ENCODE measurements at places on chromosomes 7 and 10.

GRCh38 chr10:44978570-44979280 is at the start of gene DEPP1:
Gene DEPP1 (minus strand): TSS chr10:44978809. CDS start chr10:44978030, 779 bp downstream.
- no peak for DNase-seq

GRCh38 chr7:48611993-48612392 is 312.4 kb upstream of the CDC14C start:
- no peak for DNase-seq

DNA sequence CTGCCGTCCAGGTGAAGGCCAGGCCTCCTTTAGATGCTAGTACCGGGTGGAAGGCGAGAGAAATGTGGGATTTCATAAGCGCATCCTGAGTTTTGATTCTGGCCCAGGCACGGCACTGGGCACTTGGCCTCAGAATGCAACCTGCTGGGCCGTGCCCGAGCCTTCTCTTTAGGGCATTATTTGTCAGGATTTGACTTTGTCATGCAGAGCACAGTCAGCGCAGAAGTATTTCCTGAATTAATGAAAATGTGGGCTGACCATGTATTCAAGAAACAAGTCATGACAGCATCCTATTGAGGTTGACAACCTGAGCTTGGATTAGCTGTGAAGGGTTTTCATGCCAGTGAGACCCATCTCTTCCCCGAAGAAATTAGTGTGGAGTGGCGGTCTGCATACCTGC is 34.4 kb downstream of the RCC1L start:
- no peak for DNase-seq

DNA sequence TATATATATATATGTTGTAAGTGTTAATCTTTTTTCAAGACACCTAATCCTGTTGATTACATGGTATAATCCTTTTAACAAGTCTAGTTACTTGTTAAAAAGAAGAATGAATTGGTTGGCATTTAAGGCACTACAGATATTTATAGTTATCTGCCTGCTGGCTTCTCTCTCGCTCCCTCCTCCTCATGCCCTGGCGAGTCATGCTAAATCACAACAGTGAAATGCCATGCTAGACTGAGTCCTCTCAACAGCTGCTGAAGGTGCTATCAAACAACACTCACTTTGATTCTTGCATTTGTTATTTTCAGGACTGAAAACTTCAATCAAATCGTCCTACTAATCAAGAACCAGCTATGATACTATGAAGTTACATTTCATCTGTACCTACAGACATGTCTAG is 15.4 kb downstream of the NRAP start:
- no peak for DNase-seq

DNA sequence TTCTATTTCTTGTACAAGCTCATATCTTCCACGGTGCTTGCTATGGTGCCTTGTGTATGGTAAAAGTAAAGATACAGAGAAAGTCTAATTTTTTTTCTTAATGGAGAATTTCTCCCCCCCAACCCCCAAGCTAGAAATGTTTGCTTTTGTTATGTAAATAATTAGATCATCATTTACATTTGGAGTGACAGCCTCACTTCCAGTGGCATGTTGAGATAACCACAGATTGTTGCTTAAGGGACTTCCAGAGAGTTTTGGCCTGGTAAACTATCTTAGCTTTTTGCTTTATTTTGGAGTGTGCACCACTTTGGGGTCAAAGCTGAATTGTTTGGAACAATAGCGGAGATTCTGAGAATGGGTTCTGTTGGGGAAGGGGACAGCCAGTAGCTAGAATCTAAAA is 129.7 kb downstream of the ZNF365 start:
- no peak for DNase-seq

DNA sequence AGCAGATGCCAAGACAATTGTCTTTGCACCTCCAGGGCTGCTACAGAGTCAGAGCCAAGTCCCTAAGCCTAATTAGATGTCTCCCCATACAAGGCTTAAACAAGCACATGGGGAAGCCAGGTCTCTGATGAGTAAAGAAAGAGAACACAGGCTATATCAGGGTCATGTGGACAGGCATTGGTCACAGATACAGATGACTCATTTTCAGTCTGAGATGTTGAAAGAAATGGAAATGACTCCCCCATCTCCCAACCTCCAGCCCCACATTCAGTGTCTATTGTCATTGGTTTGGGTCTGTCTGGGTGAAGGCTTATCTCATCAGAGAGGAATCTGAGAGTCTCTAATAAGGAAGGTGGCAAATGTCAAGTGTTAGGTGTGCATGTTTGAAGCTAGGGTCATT is 290.1 kb upstream of the KIAA1217 start:
- no peak for DNase-seq

- DNase-seq = no peak
These were observed 90.7 kb downstream of the TFPI2 start for GRCh38 chr7:93799750-93800357.

GRCh38 chr7:34759477-34760125 is 101.6 kb downstream of the NPSR1 start:
- peak; percentile 22 for DNase-seq

- no peak for DNase-seq
These were observed 18.3 kb downstream of the DNAJB12 start for GRCh38 chr10:72336259-72337038.

- no peak for DNase-seq
These were observed 64.8 kb downstream of the RBM20 start for GRCh38 chr10:110708776-110709443.

DNA sequence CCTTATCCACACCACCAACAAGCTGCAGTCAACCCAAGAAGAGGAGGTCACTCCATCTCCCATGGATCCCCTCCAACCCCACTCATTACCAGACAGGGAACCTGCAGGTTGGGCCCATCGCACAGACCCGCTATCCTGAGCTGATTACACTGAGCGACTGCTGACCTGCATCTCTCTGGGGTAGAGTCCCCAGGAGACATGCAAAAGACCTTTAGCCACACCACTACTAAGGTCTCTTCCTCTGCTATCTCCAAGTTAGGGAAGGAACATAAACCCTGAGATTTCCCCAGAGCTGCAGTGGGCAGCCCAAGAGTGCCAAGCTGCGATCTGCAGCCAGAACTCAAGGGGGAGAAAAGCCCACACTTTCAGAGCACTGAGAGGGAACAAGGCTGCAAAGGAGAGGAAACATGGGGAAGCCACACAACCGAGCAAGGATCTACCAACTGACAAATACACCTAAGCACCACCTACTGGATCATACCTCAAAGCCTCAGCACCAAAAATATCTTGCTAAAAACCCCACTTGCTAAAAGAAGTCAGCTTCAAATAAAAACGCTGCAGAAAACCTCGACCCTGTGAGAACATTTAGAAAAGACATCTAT is 298.2 kb downstream of the SORCS1 start:
- no peak for DNase-seq

Measured in AML-193 (cell line).